ENCODE measurements at places on chromosomes 1 and 21.

DNA sequence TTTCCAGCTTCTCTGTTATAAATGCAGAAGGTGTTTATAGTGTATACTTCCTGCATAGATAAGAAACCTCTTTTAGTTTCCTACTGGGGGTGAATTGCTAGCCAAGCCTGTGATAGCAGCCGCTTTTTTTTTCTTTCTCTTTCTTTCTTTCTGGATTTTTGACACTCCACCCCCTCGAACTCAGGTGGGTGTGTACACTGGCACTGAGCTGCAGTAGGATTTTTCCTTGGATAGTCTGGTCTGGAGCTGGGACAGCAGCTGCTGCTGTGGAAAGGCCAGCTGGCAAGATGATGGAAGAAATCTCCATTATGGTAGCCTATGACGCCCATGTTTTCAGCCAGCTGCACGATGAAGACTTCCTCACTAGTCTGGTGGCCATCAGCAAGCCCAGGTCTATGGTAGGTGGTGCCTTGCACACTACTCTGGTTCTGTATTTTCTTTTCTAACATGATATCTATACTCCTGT is 122.5 kb upstream of the CACYBP start:
- DNase-seq = no peak

DNA sequence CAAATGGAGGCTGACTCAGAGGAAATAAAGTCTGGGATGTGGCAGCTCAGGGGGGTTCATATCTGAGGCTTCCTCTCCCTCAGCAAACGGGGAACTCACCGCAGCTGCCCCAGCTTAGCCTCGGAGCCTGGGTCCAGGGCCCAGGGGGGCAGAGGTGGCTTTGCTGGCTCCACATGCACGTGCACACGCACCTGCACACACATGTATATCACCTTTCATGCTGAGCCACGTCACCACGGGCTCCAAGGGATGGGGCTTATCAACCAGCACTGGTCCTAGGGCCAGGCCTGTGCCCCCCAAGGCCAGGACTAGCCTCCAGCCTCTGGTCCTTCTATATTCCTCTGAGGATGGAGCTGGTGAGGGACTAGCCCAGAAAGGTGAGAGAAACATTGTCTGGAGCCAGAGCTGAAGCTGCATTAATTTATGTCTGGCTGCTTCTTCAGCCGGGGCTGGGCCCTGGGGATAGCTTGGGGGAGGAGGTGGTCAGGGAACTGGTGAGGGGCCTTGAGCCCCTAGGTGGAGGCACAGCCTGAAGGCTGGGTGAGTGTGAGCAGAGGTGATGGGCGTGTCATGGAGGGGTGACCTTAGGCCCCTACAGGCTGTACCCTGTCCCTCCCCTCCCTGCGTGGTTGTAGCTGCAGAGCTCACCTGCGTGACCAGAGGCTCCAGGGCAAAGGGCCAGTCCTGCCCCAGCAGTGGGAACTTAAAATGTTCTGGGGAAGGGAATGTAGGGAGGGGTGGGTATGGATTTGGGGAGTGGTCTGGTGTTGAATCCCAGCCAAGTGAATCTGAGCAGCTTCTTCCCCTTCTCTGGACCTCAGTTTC is 520.8 kb downstream of the PTPRU start:
- no peak for DNase-seq

- DNase-seq = no peak
Measured at GRCh38 chr21:42248783-42249597, 30.1 kb downstream of the ABCG1 start.

DNA sequence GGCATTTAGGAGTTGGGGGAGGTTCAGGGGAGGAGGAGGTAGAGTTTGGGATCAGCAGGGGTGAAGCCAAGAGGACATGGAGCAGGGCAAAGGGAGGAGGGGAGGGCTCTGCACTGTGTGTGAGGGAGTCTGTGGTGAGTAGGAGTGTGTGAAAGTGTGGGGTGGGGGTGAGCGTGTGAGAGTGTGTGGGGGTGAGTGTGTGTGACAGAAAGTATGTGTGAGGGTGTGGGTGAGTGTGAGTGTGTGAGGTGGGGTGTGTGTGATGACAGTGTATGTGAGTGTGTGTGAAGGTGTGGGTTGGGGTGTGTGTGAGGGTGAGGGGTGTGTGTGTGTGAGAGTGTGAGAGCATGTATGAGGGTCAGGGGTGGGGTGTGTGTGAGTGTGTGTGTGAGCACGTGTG is 62.6 kb downstream of the GNG4 start:
- no peak for DNase-seq

DNA sequence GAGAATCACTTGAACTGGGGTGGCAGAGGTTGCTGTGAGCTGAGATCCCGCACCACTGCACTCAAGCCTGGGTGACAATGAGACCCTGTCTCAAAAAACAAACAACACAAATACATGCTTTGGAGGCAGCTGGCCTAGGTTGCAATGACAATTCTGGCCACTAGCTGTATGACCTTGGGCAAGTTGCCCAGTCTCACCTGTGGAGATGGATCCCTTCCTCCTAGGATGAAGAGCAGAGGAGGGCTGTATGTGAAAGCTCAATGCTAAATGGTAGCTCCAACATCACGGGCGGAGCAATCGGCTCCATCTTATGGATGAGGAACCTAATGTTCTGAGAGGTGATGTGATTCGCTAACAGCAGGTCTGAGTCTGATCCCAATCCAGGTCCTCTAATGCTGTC is 20.6 kb downstream of the ADORA1 start:
- no peak for DNase-seq

DNA sequence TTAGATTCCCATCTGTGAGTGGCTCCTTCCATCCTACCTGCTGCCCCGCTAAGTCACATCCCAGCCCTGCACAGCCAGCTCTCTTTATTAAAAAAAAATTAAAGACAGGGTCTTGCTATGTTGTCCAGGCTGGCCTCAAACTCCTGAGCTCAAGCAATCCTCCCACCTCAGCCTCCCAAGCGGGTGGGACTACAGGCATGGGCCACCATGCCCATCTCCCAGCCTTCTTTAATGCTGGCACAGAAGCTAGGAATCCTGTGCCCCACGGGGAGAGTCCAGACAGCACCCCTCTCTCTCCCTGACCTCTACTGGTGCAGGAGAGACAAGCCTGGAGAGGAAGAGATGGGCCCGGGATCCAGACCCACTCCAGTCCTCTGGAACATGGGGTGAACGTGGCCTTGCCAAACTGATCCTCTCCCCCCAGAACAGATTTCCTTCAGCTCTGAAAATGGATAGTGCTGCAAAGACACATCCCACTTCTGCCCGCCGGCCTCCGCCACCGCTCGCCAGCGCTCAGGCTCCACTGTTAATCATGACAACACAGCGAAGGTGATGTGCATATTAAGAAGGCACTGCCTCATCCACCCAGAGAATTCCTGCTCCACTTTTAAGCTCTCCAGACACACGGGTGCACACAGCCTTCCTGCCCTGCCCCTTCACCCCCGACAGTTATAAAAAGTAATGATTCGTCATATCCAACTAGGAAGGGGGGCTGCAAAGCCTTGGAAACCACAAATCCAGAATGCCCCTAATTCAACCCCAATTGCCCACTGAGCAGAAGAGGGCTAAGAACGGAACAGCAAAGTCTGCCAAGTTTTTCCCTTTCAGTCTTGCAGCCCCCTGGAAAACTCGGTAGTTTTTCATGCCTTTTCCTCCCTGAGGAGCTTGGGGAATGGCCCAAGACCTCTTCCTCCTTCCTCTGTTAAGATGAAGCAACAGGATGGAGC is 68.1 kb downstream of the MRPL37 start:
- no peak for DNase-seq

DNA sequence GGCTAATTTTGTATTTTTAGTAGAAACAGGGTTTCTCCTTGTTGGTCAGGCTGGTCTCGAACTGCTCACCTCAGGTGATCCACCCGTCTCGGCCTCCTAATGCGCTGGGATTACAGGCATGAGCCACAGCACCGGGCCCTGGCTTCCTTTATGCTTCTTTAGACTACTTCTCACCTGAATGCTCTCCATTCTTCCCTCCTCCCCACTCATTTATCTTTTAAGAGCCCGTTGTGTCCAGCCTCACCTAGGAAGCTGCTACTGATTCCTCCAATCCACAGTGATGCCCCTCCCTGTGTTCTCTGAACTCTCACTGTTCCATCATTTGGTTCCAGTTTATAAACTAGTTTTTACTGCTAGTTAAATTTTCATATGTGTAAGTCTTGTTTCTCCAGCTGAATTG is 44.9 kb upstream of the NR5A2 start:
- no peak for DNase-seq

DNA sequence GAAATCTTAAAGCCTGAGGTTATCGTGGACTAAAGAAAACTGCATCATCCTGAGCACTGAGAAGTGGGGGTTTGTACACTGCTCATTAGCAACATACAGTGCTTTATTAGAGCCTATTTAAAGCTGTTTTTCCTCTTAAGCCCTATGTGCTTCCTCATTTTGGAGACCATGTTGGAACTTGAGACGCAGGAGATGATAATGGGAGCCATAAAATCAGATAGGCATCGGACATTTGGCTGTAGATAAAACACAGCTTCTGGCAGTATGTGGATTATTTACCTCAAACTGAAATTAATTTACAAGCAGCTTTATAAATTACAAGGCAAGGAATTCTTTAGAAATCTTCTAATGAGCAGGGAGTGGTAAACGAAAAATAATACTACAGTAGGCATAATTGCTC is 147.7 kb upstream of the IVNS1ABP start:
- no peak for DNase-seq

- no peak for DNase-seq
Measured at GRCh38 chr1:51958824-51959223, 31.7 kb downstream of the RAB3B start.

DNA sequence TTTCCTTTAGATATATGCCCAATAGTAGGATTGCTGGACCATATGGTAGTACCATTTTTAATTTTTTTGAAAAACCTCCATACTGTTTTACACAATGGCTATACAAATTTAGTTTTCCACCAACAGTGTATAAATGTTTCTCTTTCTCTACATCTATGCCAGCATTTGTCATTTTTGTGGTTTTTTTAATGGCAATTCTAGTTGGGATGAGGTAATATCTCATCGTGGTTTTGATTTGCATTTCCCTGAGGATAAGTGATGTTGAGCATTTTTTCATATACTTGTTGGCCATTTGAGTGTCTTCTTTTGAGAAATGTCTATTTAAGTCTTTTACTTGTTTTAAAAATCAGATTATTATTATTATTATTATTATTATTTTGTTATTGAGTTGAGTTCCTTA is 35.5 kb downstream of the PLA2G4A start:
- no peak for DNase-seq

DNA sequence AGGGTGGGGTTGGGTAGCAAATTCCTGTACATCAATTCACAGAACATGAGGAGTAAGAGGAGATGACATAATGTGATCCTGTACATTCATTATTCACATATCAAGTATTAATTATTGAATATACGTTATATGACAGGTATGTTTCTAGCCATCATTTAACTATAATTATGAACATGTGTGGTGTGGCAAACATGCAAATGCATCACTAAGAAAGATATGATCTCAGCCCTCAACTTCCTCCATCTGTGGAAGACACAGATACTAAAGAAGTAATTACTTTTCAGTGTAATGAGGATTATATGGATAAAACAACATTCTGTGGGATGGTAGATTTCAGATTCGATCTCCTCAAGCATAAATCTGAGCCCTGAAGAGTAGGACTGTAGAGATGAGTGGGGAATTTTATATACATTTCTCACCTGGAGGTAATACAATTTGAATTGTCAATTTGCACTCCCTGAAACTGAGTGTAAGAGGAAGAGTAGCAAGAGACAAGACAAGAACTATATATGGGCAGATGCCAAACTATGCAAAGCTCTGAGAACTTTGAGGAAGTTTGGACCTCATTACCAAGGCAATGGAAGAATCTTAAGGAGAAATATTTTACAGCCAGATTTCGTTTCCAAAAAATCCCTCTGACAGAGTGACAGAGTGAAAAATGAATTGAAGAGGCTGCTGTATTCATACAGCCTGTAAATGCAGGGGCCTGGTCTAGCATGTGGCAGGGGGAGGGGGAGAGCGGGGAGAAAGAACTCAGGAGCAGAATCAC is 275.5 kb downstream of the TPR start:
- no peak for DNase-seq

- DNase-seq = no peak
Measured at GRCh38 chr1:111227434-111227833, at the start of gene CHI3L2. Gene CHI3L2 (plus strand): TSS chr1:111227713. CDS start chr1:111227730, 17 bp downstream.

DNA sequence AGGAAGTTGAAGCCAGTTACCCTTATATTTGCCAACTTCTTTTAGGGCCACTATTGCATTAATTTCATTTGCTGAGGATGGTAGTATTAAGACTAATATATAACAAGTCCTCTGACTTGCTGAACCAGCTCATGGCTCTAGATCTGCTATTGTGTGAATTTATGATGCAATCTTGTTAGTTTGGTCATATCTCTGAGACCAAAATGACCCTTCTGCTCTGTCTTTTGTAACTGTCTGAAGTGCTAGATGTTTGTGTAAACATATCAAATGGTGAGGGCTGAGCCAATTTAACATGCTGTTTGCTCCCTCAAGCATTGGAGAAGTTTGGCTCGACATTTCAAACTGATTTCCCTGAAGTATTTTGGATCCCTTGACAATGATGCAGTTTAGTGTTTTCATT is 106.9 kb upstream of the PTGFR start:
- no peak for DNase-seq

GRCh38 chr1:231046730-231047395 is 6.8 kb upstream of the FAM89A start:
- no peak for DNase-seq

DNA sequence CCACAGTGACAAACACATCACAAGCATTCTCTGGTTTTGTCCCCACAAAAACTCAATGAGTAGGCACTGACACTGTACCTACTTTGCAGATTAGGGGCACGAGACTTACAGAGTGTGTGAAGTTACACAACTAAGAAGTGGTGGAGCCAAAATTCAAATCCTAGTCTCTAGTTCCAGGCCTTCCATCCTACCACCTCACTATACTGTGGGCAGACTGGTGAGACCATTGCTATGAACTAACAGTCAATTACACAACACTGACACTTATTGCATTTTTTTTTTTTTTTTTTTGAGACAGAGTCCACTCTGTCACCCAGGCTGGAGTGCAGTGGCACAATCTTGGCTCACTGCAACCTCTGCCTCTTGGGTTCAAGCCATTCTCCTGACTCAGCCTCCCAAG is 71.4 kb downstream of the KCNN3 start:
- no peak for DNase-seq

DNA sequence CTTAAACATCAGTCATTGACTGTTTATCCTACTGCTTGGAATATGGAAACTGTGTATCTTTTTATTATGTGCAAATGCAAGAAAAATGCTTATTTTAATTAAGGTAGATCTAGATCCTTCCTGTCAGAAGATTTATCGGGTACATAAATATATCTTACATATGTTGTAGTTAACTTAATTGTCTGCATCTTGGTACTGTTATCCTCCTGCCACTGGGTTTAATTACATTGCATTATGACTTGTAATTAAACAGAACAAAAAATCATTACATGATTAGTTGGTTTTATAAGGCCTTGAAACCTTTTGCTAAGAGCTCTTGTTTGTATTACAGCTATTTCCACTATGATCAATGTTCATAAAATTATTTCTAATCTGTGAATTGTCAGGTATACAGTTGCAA is 211.2 kb downstream of the PTGER3 start:
- no peak for DNase-seq
